ENCODE measurements at places on chromosomes 12 and 14. TPM values are rescaled to one million over a fixed set of nuclear protein-coding genes. Genes with fewer than 3 reads are reported as not detected.

KRT79 gene
- 0.46 TPM for total RNA-seq

VEZT gene
- total RNA-seq: 85.9 TPM

GLI1 gene
- total RNA-seq: 3.0 TPM

RFX4 gene
- total RNA-seq: not detected

PAH gene
- total RNA-seq: not detected

PZP gene
- total RNA-seq: not detected

IL31 gene
- not detected for total RNA-seq

NFATC4 gene
- total RNA-seq: 11.5 TPM

PMCH gene
- total RNA-seq: not detected

KRT73 gene
- total RNA-seq: not detected

OR10A7 gene
- not detected for total RNA-seq

RNASE7 gene
- total RNA-seq: not detected

TMTC1 gene
- total RNA-seq: 5.8 TPM

COQ5 gene
- total RNA-seq: 40.4 TPM

OAS1 gene
- total RNA-seq: 10.2 TPM

PHC1 gene
- 7.0 TPM for total RNA-seq

MGAT4C gene
- total RNA-seq: not detected

AGAP2 gene
- total RNA-seq: 0.23 TPM

ACAD10 gene
- 27.4 TPM for total RNA-seq

SLC11A2 gene
- total RNA-seq: 38.8 TPM

ST8SIA1 gene
- total RNA-seq: not detected

TSPAN19 gene
- total RNA-seq: not detected

IL23A gene
- total RNA-seq: 17.5 TPM

DICER1 gene
- total RNA-seq: 36.3 TPM

GPR137C gene
- total RNA-seq: 0.63 TPM

CBLN3 gene
- total RNA-seq: 3.4 TPM

C1S gene
- 2.1 TPM for total RNA-seq

ERC1 gene
- total RNA-seq: 16.0 TPM

AQP2 gene
- not detected for total RNA-seq

SENP1 gene
- total RNA-seq: 20.9 TPM

GPR162 gene
- not detected for total RNA-seq

WNT1 gene
- total RNA-seq: not detected

ASPG gene
- total RNA-seq: not detected

SMCO3 gene
- not detected for total RNA-seq

DBX2 gene
- not detected for total RNA-seq

ZNF385A gene
- total RNA-seq: 1.8 TPM

GUCY2C gene
- total RNA-seq: not detected

POTEM gene
- not detected for total RNA-seq

ARID4A gene
- 7.3 TPM for total RNA-seq

CIT gene
- total RNA-seq: 112 TPM

VCPKMT gene
- total RNA-seq: 8.2 TPM

KRT81 gene
- total RNA-seq: 2,042 TPM

TRIP11 gene
- 14.3 TPM for total RNA-seq

DACT1 gene
- 0.40 TPM for total RNA-seq

PLCZ1 gene
- not detected for total RNA-seq

NUP37 gene
- total RNA-seq: 81.6 TPM

B4GALNT1 gene
- total RNA-seq: 42.3 TPM

ANAPC5 gene
- total RNA-seq: 171 TPM

MYF5 gene
- total RNA-seq: not detected

SLC10A1 gene
- total RNA-seq: not detected

FBLN5 gene
- total RNA-seq: 0.58 TPM

SMOC1 gene
- total RNA-seq: not detected

KIF26A gene
- 3.1 TPM for total RNA-seq
